ENCODE measurements at places on chromosomes 7 and 10.

- DNase-seq: no peak
These were observed 20.7 kb upstream of the GRID1 start for GRCh38 chr10:86387178-86387794.

DNA sequence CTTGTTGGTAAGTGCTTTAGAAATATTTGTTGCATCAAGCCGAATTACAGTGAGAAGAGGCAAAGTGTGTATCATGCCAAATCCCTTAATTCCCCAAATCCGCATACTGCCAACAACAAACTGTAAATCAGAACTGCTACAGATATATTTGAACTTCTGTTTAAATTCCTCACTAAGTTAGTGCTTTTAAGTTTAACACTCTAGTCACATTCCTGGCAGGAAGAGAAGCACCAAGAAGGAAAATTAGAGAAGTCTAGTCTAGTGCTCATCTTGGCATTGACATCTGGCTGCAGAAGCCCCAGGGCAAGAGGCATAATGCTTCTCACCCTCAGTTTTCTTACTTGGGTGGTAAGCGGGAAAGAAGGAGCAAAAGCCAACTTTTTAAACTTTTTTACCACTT, 343.5 kb downstream of the GPR37 start:
- no peak for DNase-seq

DNA sequence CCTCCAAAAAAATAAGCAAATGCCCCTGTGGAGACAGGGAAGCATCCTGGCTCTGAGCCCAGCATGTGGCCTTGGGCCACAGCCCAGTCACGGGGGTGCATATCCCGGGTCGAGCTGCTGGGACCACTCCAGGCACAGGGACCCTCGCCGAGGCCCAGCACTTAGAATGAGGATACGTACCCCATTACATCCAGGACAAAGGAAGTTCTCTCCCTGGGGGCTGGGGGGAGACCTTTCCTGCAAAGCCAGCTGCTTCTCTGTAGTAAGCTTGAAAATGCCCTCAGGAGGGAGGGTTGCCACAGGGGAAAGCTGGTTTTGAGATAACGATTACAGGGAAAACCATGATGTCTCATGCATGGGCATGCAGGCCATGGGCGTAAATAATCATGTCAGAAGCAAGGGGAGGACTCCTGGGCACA, 75.5 kb downstream of the HIPK2 start:
- DNase-seq: no peak

DNA sequence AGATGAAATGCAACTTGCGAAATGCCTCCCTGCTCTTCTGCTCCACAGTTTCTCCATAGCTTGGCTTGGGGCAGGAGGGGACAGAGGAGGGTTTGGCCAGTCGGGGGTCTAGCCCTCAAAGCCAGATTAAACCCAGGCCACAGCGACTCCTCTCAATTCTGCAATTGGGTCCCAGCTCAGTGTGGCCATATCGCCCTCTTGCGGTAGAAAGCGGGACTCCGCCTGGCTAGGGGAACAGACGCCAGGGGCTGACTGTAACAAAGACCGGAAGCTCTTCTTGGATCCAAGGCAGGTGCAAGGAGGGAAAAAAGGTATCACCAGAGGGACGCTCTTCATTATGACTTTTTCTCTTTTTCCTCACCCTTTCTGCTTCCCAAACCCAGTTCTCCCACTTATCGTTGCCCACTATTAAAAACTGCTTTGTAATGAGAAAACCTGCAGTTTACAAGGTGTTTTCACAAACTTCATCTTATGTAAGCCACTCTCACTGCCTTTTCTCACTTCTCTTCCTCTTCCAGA, 36.6 kb upstream of the TNPO3 start:
- peak; percentile 76 for DNase-seq

- no peak for DNase-seq
These were observed 21.4 kb downstream of the STAMBPL1 start for GRCh38 chr10:88901206-88901983.

DNA sequence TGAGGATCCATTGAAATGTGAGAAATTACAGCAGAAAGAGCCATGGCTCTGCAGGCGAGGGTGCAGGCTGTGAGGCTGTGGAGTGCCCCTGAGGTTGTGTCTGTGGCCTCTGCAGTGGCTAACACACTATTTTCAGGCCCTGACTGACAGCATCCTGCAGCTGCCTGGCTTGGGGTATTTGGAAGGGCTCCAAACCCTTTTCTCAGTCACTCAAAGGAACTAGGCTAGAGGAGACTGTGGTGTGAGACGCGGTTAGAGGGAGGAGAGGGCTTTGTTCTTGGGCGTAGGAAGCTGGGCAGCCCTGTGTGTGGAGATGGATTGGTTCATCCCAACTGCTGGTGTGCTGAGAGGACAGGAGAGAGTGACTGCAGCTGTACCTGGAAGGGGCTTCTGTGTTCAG, 134.9 kb downstream of the RAMP3 start:
- no peak for DNase-seq

- DNase-seq: no peak
These were observed 43.4 kb downstream of the GLRX3 start for GRCh38 chr10:130179640-130180039.

DNA sequence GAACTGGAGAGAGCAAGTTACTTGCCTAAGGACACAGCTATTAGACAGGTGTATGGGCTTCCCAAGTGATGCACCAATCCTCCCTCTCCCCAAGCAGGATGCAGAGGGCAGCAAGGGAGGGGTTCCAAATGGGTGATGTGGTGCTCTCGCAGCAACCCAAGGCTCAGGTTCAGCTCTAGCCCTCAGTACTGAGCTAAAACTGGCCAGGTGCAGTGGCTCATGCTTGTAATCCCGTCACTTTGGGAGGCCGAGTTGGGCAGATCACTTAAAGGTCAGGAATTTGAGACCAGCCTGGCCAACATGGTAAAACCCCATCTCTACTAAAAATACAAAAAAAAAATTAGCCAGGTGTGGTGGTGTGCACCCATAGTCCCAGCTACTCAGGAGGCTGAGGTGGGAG, 40.7 kb downstream of the GPRIN2 start:
- DNase-seq: no peak

DNA sequence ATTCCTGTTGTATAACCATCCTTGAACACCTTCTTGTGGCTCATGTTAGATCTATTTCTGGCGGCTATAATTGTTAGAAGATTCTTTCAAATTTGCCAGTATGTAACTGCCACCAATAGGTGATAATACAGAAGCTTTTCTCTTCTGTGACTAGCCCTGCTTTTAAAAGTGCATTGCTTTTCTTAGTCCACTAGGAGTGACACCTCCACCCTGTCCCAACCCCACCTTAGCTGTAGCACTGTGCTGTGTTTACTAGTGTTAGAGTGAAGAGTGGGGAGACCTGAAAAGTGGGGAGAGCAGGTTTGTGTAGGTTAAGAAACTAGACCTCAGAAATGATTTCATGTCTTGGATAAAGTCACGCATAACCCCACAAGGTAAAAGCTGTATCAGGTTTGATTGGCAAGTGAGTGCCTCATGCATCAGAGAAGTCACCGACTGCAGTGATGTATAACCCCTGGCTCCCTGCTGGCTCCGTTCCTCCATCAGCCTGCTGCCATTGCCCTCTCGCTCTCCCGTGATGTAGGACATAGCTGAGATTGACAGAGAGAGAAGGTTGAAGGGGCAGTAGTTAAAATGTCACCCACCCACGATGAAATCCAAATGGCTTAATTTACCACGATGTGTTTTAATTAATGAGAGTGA, 12.5 kb downstream of the NPVF start:
- no peak for DNase-seq

- peak; percentile 19 for DNase-seq
These were observed 816 bp downstream of the TECPR1 start for GRCh38 chr7:98251231-98251600.

DNA sequence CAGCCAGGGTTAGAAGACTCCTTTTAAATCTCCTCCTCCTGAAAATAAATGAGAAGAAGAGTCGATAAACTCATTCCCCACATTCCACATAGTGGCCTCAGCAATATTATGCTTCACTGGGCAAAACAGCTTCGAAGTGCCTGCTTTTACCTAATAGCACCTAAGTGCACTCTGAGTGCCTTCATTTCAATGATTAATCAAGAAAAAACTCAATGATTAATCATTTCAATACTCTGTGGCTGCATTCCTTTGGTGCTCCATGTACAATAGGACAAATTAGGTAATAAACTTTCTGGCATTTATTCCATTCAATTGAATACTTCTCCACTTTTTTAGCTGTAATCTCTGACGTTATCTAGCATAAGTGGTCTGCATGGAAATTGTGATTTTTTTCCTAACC, 174.6 kb downstream of the CCDC71L start:
- no peak for DNase-seq

- no peak for DNase-seq
These were observed 193.8 kb downstream of the SNX10 start for GRCh38 chr7:26485367-26485934.

DNA sequence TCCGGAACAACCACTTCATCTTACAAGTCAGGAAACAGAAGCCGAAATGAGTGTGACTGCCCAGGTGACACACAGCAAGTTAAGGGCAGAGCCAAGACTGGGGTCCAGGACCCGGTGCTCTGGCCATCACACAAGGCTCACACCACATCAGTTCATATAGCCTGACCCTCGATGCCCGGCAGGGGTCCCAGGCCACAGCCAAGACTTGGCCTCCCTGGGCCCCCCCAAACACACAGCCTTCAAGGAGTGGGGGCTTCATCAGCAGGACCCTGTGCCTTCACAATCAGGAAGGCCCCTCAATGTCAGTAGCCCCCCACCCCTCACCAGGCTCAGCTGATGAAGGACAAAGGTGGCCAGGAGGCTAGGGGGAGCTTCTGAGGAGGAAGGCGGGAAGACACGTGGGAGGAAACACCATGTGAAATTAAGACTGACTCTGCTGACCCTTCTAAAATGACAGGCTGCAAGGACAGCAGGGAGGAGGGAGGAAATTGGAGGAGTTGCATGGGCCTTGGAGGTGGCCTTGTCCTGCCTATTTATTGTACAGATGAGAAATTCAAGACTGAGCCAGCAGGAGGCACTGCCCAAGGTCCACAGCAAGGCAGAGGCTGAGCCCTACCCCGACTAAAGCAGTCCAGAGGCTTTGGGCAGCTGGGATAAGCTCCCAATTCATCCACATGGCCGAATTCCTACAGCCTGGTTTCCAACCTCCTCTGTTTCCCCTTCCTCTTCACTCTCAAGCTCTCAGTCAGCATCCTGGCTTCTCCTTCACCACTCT, 216.1 kb upstream of the ZMIZ1 start:
- DNase-seq: no peak

- no peak for DNase-seq
These were observed 67.0 kb downstream of the ZRANB1 start for GRCh38 chr10:125008689-125009638.

GRCh38 chr7:123627851-123628250, 26.2 kb downstream of the ASB15 start:
- no peak for DNase-seq

DNA sequence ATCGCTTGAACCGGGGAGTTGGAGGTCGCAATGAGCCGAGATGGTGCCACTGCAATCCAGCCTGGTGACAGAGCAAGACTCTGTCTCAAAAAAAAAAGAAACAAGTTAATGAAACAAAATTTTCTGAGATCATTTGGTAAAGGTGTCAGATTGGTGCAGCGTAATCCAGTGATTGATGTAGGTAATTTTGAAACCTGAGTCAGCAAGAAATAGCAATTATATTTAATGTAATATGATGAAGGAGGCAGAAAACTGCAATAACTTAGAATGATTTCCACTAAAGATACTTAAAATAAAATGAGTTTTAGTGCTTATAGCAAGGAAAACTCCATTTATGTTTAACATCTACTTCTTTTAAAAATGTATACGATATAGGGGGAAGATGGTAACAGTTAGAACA, 1049.8 kb upstream of the C7orf33 start:
- no peak for DNase-seq

- DNase-seq: no peak
These were observed 400.3 kb upstream of the PRKCQ start for GRCh38 chr10:6980353-6980752.

GRCh38 chr10:23521735-23522134, 82.9 kb downstream of the OTUD1 start:
- no peak for DNase-seq

- no peak for DNase-seq
These were observed 31.9 kb downstream of the RSBN1L start for GRCh38 chr7:77727936-77728701.

GRCh38 chr10:90937645-90938258, 16.9 kb upstream of the ANKRD1 start:
- no peak for DNase-seq

GRCh38 chr7:151456782-151457181, 16.8 kb upstream of the CRYGN start:
- DNase-seq: no peak

- no peak for DNase-seq
These were observed 22.5 kb upstream of the ECHDC3 start for GRCh38 chr10:11719496-11720259.

DNA sequence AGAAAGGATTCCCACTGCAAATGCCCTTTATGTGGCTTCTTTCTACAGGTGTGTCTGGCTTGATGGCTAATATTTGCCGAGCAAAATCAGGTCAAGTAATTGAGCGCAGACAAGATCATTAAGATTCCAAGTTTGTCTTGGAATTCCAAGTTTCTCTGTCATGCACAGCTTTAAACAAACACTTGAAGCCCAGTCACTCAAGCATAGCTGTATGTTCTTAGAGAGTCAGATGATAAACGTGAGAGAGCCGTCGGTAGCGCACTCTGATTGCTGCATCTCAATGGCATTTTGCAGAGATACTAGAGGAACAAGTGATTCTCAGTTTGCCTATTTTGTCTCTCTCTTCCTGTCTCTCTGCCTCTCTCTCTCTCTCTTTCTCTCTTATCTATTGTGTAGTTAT, 658 bp downstream of the DMBT1 start:
- DNase-seq: no peak

DNA sequence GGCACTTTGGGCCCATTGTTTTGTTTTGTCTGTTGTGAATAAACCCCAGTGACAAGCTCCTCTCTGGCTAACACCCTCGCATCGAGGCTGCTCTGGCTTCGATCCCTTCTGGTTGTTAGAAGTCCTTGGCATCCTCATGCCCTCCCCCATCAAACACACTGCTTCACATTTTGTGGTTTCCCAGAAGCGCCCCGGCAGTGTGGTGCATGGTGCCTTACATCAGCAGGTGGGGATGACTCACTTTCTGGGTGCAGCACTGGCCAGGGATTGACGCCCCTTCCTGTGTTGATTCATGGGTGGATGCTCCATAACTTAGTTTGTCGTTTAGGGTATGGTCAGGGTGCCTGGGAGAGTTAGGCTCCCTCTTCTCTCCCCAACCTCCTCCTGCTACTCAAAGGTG, 51.4 kb downstream of the PLPP4 start:
- DNase-seq: no peak

DNA sequence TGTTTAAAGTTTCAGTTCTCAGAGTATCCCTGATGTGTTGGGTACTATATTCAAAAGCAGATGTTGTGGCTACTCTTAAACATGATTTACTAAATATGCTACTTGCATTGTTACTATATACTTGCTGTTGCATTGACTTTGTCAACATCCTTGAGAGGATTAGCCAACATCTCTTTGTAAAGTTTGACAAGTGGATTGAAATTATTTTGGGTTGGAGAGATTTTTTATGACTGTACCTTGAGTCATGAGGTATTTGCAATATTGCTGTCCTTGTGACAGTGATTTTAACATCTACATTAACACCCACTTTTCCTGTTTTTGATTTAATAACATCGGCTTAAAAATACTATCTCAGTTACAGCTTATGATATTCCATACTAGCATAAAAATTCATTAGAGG, 31.9 kb downstream of the MRC1 start:
- DNase-seq: no peak
